ENCODE measurements at places on chromosomes 6 and 20.

GRCh38 chr20:34703061-34703423 lies 1.1 kb upstream of the TP53INP2 start:
- DNase-seq = no peak

DNA sequence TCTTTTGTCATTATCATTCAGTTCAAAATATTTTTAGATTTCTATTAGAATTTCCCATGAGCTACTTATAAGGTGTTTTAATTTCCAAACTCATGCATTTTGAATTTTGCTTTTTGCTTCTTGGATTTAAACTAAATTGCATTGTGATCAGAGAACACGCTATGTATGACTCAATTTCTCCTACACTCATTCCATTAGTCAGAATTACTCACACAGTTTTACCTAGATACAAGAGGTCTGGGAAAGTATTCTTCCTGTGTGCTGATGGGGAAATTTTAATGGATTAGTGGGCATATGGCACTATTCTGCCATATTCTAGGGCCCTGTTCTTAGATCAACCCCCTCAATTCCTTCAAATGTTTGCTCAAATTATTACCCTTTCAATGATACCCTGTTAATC lies 49.9 kb upstream of the BMP5 start:
- no peak for DNase-seq

- DNase-seq = no peak
These were observed 15.3 kb upstream of the LPA start for GRCh38 chr6:160679402-160679769.

DNA sequence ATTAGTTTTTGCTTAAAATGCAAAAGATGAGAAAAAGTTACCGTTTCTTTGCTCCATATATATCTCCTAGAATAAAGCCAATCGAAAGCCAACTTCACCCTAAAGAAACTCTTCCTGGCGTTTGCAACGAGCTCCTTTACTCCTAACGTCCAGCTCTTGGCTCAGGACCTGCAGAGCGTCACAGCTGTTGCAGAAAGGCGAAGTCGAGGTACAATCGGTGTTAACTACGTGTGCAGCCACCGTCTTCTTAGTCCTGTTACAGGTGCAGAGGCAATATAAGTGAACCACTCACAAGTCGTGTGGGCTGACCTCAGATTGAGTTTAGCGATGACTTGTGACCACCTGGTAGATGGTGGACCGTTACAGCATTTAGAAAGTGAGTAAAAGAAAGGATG lies 113.1 kb downstream of the TRIM27 start:
- no peak for DNase-seq

GRCh38 chr20:12535316-12535715 lies 473.5 kb upstream of the SPTLC3 start:
- DNase-seq = no peak

DNA sequence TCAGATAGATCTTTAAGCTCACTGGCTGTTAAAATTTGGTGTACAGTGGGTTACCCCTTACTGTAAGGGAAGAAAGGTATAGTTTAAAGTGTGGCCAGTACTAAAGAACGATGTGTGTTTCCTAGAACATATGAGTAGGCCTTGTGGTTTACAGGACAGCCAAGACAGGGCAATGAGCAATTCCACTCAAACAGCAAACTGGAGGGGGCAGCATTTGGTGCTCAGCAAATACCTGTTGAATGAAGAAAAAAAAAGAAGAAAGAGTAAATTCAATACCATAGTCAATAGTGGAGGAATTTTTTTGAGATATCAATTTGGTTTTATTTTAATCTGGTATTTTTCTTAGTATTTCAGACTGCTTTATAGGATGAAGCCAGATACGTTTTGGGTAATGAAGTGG lies 3.8 kb upstream of the NCOA5 start:
- no peak for DNase-seq

DNA sequence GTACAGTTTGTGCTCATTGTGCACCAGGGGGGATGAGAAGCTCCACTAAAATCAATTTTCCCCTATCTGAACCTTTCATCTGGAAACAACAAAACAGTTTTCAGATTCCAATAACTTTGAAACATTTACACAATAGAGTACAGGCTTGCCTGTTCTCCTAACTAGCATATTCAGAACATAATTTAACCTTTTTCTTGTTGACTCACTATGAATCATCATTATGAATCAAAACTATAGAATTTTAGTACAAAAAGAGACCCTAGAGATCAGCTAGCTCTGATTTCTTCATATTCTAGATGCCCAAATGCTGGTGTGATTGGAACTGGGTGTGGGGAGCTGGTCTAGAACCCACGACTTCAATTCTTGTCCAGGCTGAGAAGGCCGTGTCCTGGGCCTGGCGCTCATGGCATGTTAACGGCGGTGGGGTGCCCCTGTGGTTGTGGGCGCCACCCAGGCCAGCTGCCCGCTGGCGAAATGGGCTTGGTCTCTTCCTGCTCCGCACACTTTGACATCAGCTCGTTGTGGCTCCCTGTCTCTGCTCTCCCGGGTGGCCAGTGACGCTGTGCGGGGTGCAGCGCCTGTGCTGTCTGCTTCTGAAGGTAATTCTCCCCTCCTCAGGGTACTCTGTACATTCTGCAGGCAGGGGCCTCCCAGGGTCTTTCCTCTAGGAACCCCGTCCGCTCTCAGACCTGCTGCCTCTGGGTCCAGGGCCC lies 29.9 kb upstream of the AGPAT4 start:
- no peak for DNase-seq

DNA sequence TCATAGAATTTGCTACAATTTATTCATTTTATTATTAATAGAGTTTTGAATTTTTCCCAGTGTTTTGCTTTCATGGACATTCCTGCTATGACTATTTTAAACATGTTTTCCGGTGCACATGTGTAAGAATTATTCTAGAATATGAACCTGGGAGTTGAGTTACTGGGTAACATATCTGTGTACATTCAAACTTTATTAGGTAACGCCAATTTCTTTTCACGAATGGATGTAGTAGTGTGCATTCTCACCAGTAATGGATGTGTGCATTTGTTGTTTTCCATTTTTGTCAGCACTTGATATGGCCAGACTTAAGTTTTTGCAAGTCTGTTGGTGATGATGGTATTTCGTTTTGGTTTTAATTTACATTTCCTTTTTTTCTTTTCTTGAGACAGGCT lies 118.8 kb downstream of the CDKAL1 start:
- no peak for DNase-seq

DNA sequence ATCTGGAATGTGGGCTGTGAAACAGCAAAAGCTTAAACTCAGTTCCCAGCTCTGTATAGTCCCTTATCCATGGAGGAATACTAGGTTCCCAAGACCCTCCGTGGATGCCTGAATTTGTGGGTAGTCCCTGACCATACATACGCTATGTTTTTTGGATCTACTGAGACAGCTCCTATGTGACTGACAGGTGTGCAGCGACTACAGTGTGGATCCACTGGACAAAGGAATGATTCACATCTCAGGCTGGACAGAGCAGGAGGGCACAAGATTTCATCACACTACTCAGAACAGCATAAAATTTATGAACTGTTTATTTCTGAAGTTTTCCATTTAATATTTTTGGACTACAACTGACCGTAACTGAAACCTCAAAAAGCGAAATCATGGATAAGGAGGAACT lies 125.3 kb downstream of the MAP7 start:
- DNase-seq = no peak

- DNase-seq = no peak
These were observed 56.4 kb downstream of the NOX3 start for GRCh38 chr6:155399062-155399744.

- DNase-seq = no peak
These were observed 12.8 kb upstream of the BPI start for GRCh38 chr20:38290829-38291814.

DNA sequence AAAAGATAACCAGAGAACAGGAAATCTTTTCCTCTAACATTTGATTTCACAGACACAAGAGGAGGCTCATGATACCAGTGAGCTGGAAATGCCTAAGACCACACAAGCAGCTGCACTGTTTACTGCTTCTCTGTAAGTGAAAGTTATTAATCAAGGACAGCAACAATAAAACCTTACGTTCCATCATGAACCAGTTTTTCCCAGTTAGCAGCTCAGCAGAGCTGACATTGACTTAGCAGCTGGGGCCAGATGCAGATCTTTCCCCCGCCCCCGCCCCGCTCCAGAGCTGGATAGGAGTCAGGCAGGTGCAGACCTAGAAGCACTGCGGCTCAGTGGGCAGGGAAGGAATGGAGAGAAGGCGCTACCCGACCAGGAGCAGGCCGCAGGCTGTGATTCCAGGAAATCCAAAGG lies 275.2 kb downstream of the GMDS start:
- DNase-seq = no peak

DNA sequence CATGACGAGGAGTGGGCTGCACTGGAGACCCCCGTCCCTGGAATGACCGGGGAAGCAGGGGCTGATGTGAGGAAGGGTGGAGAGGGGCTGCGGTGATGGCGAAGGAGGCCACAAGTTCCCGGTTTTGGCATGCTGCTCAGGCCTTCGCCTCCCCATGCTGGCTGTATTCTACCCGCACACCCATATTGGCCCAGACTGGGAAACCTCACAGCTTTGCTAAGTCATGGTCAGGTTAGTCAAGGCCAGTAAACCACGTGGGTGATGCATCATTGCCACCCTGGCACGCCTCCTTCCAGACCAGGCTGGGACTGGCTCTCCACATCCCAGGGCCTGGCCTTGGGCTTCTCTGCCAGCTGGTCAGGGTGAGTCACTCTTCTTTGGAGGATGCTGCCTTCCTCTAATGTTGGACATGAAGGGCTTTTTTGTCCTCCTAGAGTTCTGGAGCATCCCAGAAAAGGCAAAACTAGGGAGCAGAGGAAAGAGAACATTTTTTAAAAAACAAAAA lies 53.8 kb downstream of the PCNA start:
- no peak for DNase-seq

DNA sequence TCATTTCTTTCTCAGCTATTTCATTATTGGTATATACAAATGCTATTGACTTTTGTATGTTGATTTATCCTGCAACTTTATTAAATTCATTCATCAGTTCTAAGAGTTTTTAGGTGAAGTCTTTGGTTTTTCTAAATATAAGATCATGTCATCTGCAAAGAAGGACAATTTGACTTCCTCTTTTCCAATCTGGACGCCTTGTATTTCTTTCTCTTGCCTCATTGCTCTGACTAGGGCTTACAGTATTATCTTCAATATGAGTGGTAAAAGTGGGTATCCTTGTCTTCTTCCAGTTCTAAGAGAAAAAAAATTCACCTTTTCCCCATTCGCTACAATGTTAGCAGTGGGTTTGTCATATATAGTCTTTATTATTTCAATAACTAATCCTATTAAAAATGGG lies 38.0 kb downstream of the KIF16B start:
- DNase-seq = no peak

GRCh38 chr6:114284281-114284680 lies 58.5 kb downstream of the HS3ST5 start:
- no peak for DNase-seq

DNA sequence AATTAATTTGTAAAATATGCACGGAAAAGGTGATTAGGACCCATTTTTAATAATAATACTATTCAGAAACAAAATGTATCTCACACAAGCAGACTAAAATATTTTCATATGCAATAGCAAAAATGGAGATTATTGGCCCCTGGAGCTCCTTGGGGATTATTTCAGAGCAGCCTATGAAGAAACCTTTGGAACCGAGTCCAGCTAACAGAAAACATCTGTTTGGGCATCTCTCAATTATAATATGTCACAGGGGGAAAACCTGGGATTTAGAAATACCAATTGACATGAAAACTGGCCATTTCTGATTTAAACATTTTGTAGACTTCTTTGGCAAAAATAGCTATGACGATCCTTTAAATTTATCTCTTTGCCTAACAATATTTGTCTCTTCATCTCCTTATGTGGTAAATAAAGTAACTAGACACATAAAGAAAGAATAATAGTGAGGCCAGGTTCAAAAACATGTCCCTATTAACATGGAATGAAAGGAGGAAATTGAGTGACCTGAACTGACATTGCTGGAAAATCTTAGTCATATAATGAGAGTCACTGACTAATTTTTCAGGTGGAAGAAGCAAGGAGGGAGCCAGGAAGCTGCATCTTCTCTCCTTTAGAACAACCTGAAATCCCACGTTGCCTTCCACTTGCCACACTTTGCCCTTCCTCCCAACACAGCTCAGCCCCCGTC lies 199.0 kb downstream of the SOD2 start:
- DNase-seq = no peak

- no peak for DNase-seq
These were observed 108.8 kb downstream of the HUS1B start for GRCh38 chr6:548091-548490.

- DNase-seq = no peak
These were observed 562 bp downstream of the GGT7 start for GRCh38 chr20:34871966-34872621.

GRCh38 chr6:136640132-136640915 lies 90.1 kb upstream of the MAP7 start:
- no peak for DNase-seq

- DNase-seq = peak; percentile 89
These were observed 35.2 kb upstream of the TBC1D22B start for GRCh38 chr6:37222125-37222967.

DNA sequence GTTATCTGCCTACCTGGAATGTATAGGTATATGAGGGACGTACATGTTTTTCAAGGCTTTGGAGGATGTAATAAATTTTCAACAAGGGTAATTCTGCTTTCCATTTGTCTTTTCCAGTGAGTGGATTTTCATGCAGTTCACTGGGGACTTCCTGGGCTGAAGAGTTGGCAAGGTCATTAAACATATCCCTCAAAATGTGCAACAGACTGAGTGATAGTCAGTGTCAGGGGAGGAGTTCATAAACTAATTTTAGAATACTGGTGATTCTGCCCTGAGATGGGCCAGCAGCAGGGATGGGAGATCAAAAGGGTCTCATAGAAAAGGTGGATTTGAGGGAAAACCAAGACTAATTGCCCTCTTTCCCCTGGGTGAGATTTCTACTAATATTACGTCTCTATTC lies 122.3 kb upstream of the CLDN20 start:
- DNase-seq = no peak

DNA sequence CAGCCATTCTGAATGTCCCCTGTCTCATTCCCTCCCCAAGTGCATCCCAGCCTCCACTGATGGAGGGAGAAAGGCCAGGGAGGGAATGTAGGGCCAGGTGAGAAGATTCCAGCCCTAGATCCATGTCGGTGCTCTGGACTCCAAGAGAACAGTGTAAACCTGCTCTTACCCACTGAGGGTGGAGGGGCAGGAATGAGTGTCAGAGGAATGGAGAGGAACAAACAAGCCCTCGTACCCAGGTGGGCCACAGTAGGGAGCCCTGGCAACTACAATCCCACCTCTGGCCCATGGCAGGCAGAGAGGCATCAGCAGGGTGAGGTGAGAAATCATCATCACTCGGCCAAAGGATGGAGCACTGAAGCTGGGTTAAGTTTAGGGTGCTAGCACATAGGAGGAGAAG lies 54.6 kb downstream of the STAU1 start:
- DNase-seq = no peak

DNA sequence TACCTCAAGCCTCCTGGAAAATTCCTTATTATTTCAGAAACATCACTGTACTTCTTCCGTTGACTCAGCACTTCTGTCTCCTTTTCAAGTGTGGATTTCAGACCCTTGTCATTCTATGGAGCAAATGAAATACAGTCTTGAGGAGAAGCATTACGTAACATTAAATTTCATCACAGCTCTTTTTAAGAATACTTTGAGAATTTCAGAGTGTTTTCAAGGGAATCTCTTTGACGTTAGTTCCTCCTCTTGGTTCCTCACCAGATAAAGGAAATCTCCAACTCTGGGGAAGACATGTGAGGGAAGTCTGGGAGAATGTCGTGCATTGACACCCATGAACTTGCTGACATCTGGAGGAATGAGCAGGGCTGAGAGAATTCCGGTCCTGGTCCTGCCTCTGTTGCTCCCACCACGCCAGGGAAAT lies 32.3 kb downstream of the UST start:
- no peak for DNase-seq

GRCh38 chr20:36754656-36755222 lies 8.8 kb upstream of the NDRG3 start:
- peak; percentile 50 for DNase-seq

- no peak for DNase-seq
These were observed 396.4 kb downstream of the BCKDHB start for GRCh38 chr6:80502871-80503270.

All from GM10248 (cell line).